COR-L47 (cell line): ENCODE measurements at places on chromosomes 13 and 19.

DNA sequence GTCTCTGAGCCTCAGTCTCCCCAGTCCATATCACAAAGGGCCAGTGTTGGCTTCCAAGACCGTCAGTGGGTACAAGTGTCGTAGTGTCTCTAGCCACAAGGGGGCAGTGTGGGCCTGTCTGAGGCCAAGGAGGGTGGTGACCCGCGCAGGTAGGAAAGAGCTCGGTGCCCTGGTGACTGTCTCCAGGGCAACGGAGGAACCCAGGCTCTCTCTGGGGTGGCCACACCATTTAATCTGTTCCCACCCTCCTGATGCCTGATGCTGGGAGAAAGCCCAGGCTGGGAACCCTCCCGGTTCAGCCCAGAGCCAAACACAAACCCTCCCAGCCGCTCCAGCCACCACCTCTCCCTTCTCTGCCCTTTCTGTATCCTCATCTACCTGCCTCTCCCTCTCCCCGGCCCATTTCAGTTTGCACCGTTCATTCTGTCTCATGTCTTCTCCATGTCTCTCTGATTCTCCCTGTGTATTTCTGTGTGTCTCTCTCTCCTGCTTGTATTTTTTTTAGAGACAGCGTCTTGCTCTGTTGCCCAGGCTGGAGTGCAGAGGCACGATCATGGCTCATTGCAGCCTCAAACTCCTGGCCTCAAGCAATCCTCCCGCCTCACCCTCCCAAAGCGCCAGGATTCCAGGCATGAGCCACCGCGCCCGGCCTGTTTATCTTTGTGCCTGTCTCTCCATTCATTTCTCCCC is 17.5 kb upstream of the MEIS3 start:
- DNase-seq = peak; percentile 83

DNA sequence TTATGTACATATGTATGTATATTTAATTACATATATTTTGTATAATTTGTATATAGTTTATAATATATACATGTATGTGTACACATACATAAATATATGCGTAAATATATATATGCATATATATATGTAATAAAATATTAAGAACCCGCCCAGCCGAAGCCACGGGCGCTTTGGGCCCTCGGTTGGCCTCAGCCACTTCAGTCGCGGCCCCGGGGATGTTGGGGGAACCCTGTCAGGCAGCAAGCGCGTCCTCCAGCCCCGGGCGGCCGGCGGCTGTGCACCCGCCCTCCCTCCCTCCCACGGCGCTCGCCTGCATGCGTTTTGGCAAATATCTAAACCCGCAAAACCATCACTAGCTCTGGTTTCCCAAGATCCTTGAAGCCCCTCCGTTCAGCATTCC is 7.9 kb upstream of the ZNF606 start:
- no peak for DNase-seq

DNA sequence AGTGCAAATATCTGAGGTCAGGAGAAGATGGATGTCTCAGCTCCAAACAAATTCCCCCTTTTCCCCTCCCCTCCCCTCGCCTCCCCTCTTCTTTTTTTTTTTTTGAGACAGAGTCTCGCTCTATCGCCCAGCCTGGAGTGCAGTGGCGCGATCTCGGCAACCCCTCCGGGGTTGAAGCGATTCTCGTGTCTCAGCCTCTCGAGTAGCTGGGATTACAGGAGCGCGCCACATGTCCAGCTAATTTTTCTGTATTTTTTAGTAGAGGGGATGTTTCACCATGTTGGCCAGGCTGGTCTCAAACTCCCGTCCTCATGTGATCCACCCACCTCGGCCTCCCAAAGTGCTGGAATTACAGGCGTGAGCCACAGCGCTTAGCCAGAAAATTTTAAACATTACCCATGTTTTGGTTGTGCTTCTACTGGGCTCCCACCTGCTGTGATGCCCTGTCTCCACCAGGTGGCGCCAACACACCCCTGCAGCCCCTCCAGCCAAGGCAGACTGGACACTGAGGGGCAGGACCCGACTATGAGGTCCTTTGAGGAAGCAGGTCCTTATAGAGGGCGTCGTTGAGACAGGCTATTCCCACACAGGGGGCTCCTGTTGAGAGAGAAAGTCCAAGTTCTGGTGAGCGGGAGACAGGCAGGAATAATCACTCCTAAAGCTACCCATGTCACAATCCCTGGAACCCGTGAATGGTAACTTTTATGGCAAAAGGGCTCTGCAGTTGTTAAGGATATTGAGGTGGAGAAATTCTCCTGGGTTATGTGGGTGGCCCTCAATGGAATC is 6.3 kb downstream of the ERICH4 start:
- peak; percentile 30 for DNase-seq

DNA sequence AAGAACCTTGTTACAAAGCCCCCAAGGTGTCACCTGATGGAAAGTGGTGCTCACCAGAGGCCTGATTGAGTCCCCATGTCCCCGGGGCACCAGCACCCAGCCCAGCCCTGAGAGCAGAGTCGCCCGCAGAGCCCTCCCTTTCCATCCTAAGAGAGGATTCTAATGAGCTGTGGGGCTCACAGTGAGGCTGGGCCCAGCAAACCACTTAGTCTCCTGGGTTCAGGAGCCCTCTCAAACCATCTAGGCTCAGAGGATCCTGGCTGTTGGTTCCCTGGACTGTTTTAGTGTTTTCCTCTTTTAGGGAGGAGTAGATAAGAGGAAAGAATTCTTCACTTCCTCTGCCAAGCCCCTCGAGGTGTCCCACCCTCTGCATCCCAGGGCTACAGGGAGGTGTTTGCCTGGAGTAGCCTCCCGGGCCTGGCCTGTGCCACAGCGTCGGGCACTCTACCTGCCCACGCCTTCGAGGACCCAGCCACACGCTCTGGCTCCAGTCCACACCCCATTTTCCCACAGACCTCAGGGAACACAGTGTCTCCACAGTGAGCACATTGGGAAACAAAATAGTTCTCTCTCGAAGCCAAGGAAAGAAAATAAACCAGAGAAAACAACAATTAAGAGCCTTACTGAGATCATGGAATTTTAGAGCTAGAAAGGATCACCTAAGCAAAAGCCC is 34.4 kb downstream of the DHRS12 start:
- no peak for DNase-seq

DNA sequence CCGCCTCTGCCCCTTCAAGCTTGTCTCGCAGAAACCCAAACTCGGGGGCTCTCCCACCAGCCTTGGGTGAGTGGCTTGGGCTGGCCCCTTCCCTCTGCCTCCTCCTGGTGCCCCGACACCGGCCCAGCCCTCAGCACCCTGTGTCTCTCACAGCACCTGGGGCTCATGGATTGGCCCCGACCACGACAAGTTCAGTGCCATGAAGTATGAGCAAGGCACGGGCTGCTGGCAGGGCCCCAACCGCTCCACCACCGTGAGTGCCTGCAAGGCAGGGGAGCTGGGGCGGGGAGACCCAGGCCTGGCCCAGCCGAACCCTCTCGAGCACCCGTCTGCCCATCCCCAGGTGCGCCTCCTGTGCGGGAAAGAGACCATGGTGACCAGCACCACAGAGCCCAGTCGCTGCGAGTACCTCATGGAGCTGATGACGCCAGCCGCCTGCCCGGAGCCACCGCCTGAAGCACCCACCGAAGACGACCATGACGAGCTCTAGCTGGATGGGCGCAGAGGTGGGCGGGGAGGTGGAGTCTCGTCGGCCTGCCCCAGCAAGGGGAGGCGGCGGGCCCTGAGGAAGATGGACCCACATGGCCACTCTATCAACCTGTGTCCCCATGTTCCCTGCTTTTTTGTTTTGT is 13.6 kb downstream of the PRKCSH start:
- no peak for DNase-seq

GRCh38 chr13:110405597-110406450 is 98.7 kb downstream of the COL4A2 start:
- DNase-seq = no peak

- DNase-seq = no peak
Measured at GRCh38 chr13:102751886-102752285, 21.7 kb downstream of the TEX30 start.

GRCh38 chr13:91280801-91281200 is 66.7 kb upstream of the MIR17HG start:
- DNase-seq = no peak

- peak; percentile 22 for DNase-seq
Measured at GRCh38 chr13:64640002-64640401, 2590.1 kb downstream of the PCDH9 start.

- no peak for DNase-seq
Measured at GRCh38 chr19:51714848-51715247, 8.9 kb downstream of the HAS1 start.

- no peak for DNase-seq
Measured at GRCh38 chr13:28953714-28954418, 133.7 kb downstream of the MTUS2 start.

DNA sequence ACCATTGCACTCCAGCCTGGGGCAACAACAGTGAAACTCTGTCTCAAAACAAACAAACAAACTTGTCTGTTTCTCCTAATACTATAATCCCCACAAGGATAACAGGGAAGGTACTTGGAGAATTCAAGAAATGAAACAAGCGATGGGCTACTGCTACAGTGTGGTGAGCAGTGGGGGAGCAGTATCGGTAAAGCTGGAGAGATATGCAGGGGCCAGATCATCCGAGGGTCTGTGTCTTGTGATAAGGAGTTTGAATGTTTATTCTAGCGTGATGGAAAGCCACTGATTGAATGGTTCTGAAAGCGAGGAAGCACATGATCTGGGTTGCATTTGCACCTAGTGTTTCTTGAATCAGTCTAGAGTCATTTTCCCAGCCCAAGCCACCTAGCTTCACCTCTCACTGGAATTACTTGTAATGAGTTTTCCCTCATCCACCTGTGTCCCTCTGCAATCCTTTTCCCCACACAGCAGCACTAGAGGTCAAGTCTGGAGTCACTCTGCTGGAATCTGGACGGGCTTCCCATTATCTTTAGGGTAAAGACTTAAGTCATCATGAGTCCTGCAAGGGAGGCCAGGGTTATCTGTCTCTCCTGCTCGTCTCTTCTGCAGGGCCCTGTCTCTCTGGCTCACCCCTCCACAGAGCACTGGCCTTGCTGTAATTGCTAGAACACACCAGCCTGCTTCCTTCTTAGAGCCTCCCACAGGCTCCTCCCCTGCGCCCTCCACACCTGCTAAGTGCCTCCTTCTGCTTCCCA is 162.3 kb downstream of the KLF5 start:
- DNase-seq = no peak

- no peak for DNase-seq
Measured at GRCh38 chr19:953445-954271, 27.8 kb downstream of the ARID3A start.

GRCh38 chr13:25352230-25352629 is 19.5 kb upstream of the ATP8A2 start:
- DNase-seq = no peak

GRCh38 chr13:71829547-71829946 is 37.5 kb downstream of the DACH1 start:
- no peak for DNase-seq

DNA sequence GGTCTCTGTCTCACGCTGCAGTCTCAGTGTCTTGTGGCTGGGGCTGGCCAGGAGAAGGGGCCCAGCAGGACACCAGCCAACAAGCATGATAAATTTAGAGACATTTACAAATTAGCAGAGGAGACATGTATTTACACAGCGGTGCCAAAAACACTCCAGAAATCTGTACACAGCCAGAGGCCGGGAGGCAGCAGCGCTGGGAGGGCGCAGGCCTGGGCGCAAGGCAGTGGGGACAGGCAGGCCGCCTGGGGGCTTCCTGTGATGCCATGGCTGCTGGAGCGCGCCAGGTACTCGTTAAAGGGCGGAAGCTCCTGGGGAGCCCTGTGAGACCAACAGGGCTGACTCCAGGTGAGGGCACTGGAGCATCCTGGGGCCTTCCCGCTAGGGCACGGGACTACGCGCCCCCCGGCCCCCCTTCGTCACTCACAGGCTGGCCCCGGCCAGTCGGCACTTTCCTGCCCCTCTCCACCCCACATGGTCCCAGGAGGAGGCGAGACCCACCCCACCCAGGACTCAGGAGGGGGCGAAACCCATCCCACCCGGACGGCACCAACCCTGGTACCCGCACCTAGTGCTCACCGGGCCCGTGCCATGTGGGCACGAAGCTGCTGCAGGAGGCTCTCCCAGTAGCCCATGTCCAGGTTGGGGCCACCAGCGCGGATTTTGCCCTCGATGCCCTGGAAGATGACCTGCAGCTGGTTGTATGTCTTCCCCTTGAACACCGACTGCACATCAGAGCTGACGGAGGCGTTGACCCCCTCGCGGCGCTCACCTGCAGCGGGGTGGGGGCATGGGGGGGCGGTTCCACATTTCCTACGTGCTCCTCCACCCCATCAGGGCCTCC is 7.4 kb upstream of the TBXA2R start:
- peak; percentile 88 for DNase-seq

- DNase-seq = no peak
Measured at GRCh38 chr19:13207846-13208671, 57.8 kb downstream of the IER2 start.

DNA sequence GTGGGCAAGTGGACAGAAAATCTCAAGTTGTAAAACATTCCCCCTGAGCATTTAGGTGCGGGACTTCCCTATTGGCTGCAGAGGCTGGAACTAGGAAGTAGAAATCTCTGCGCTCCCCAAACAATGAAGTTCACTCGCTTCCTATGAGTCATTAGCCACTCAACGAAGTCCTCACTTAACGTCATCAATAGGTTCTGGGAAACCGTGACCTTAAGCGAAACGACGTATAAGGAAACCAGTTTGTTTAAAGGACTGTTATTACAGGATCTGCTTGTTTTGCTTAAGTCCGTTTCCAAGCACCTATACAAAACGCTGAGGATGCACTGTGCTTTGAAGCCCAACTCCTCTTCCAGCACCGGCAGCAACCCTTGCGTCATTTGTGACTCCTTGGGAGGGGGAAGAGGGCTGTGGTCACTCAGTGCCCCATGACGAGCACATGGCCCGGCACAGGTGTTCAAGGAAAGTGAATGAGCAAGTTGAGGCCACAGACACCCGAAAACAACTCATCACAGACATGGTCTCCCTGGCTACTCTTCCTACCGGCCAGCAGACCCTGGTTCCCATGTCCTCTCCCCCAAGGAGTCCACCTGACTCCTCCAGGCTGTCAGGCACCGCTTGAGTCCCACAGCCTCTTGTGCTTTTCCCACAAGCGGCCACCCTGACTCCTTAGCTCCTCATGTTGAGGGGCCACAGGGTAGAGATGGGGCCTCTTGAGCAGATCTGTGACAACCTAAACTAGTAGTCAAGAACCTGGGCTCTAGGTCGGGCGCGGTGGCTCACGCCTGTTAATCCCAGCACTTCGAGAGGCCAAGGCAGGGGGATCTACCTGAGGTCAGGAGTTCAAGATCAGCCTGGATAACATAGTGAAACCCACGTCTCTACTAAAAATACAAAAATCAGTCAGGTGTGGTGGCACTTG is 4.8 kb downstream of the RPS16 start:
- DNase-seq = no peak

GRCh38 chr13:76148926-76149325 is 512.8 kb downstream of the LMO7 start:
- no peak for DNase-seq

DNA sequence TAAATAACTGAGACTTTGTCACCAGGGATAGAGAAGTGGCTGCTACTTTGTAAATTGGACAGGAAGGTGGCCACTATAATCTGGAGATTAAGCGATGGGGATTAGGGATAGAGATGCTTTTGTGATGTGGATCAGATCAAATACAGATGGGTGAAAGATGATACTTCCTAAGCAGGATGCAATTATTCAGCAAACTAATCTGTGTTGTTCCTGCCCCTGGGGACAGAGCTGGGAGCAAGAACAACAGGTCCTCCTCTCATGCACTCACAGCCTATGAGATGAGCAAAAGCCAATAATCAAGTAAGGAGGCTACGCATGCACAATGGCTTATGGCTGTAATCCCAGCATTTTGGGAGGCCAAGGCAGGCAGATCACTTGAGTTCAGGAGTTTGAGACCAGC is 4.6 kb downstream of the RGL3 start:
- DNase-seq = no peak
